NCI-H526 (cell line): ENCODE measurements at places on chromosomes 11 and 22.
A peak's percentile ranks its signal among the peaks of the same experiment; 100 is the strongest.

DNA sequence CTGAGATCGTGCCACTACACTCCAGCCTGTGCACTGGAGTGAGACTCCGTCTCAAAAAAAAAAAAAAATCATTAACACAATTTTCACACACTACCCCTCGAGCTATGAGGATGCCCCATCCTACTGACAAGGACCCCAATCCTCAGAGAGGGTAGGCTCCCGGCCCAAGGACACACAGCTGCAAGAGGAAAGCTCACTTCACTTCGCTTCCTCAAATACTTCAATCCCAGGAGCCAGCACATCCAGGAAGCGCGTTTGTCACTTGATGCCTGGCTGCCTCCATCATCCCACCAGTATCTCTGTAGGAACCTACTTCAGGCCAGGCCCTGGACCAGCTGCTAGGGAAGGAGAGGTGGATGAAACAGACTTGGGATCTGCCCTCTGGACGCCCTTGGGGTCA lies 144.0 kb downstream of the CRYBB2 start:
- DNase-seq: no peak

DNA sequence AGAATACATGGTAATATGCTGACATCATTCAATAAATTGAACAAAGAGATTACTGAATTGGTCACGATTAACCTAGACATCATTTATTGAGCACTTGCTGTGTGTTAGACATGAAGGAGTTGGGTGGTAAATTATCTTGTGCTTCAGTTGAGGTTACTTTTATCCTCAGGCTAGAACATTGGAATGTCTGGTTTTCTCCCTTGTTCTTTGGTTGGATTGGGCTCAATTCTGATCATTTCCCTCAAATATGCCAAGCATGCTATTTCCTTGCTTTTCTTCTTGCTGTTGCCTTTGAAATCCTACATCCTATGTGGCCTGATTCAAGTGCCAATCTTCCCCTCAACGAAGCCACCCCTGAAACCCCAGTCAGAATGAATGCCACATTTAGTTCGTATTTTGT lies 65.8 kb downstream of the DEUP1 start:
- DNase-seq: no peak

- no peak for DNase-seq
These were observed 29.8 kb downstream of the MICAL3 start for GRCh38 chr22:17994424-17995108.

DNA sequence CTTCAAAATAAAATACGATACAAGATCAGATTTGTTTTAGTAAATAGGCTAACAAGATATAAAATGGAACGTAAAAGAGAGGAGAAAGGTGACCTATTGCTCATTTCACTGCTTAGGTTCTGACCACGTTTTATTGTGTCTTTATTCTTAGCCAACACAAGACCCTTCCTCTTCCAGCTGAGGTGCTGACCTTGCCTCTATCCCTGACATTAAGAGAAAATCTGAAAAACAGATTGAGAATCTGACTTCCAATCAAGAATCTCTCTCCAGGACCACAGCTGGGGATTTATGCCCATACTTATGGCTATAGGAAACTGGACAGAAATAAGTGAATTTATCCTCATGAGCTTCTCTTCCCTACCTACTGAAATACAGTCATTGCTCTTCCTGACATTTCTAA lies at the start of gene OR10A5:
Gene OR10A5 (plus strand): TSS at position 301 of the 400 bp plus-strand sequence. CDS start 0 bp downstream, at position 301.
- no peak for DNase-seq

- no peak for DNase-seq
These were observed 43.9 kb downstream of the ELFN2 start for GRCh38 chr22:37383341-37383740.

DNA sequence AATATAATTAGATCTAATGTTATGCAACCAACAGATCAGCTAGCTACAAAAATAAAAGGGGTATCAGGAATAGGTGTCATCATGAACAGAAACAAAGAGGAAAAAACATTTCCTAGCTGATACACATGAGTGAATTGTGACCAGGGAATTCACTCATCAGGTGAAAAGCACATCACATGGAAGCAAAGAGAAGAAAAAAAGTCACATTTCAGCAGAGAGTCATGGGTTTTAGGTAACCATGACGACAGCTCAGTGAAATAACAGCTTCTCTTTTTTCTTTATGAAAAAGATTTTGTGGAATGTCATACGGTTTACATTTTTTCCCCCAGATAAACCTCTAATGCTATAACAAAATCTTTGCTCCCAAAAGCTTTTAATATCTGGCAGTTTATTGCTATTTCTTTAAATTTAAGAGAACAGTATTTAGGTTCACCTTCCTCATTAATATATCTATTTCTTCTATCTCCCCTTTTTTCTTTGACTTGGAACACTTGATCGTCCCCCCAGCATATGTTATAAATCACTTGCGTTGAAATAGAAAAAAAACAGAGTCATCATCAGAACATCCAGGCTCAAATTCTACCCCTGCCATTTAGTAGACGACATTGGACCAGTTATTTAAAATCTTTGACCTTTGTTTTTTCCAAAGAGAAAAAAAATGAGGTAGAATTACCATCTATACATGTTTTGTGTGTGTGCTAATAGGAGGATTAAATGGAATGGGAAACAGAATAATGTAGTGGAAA lies 5.3 kb downstream of the TYR start:
- no peak for DNase-seq

- peak; percentile 79 for DNase-seq
These were observed 1.0 kb downstream of the ST14 start for GRCh38 chr11:130160498-130161155.

GRCh38 chr22:27278946-27279345 lies 522.6 kb downstream of the MN1 start:
- no peak for DNase-seq

- DNase-seq: no peak
These were observed 133.7 kb upstream of the LDLRAD3 start for GRCh38 chr11:35810045-35810645.

GRCh38 chr11:1238767-1239595 lies 16.1 kb downstream of the MUC5B start:
- no peak for DNase-seq

GRCh38 chr22:29887358-29887757 lies 4.4 kb downstream of the MTMR3 start:
- DNase-seq: no peak

DNA sequence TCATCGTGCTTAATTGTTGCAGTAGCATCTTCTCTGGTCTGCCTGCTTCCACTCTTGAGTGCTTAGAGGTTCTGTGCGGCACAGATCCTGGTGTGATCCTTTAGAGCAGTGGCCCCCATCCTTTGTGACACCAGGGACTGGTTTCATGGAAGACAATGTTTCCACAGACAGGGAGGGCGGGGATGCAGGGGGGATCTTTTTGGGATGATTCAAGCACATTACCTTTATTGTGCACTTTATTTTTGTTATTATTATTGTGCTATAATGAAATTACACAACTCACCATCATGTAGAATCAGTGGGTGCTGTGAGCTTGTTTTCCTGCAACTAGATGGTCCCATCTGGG lies 76.8 kb upstream of the SHANK2 start:
- DNase-seq: no peak

DNA sequence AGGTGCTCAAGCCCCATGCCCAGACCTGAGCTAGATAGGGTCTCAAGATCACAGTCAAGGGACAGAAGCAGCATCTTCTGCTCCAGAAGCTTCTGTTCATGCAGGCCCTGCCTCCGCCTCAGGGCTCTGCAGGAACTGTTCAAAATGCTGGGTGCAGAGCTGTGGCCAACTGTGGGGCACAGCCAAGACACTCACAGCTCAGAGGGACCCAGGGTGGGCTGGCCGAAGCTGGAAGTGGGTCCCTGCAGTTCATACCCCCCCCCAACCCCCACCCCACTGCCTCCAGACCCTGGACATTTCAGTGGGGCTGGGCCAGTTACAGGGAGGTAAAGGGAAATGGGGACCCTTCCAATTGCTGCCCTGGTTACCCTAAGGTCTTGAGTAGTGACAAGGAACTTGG lies 129.0 kb downstream of the CRYBB2 start:
- no peak for DNase-seq

- DNase-seq: no peak
These were observed 1394.3 kb downstream of the TBC1D22A start for GRCh38 chr22:48156603-48157355.

DNA sequence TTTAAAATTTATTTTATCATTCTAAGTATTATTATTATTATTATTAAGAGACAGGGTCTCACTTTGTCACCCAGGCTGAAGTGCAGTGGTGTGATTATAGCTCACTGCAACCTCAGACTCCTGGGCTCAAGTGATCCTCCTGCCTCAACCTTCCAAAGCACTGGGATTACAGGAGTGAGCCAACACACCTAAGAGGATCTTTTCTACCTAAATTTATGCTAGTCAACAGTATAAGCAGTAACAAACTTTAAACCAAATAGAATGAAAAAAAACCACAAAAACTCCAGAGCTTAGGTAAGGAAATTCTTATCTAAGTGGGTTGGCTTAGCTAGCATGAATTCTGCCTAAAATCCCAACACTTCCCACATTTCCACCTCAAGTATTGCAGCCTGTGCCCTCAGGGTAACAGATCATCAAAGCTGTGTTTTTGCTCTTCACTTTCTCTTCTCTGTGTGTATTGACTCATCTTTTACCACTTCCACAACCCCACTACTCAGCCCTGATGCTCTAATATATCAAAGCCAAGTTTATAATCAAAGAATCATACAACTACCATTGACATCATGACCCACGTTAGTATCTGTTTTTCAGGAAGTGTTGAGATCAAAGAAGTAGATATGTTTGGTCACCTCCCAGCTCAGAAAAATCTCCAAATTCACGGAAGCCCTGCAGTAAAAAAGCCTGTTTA lies 93.7 kb upstream of the SPON1 start:
- DNase-seq: no peak

GRCh38 chr11:12259956-12260355 lies 117.4 kb upstream of the PARVA start:
- DNase-seq: no peak

DNA sequence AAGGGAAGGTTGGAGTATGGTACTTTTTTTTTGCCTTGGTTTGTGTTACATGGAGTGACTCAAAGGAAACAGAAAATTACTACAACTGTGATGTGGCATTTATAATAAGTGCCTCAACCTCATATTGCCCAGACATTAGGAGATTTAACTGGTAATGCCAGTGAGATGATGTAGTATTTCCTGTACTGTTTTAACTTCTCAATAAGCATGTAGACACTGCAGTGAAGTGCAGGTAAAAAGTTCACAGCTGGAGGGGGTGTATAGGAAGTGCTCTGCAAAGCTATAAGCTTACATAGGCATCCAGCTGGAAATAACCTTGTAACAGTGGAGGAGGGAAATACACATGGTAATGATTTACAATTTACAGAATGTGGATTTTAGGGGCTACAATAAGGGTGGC lies 138.2 kb upstream of the MTMR2 start:
- no peak for DNase-seq

GRCh38 chr22:45023431-45023830 lies 13.6 kb upstream of the PHF21B start:
- no peak for DNase-seq

- DNase-seq: no peak
These were observed 48.4 kb upstream of the TSKU start for GRCh38 chr11:76734456-76735420.

DNA sequence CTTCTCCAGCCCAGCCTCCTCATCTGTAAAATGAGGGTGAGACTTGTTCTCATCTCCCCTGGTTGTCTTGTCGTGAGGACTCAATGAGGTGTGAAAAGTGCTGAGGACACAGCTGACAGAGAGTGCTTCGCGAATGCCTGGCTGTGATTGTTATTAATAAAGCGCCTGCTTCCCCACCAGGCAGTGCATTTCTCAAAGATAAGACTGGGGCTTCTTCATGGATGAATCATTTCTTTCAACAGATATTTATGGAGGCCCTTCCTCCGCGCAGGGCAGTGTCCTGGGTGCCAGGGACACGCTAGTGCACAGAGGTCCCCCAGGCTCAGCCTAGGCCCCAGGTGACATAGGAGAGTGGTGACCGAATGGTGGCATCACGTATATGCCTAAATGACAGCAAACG lies 34.3 kb upstream of the SHISAL1 start:
- DNase-seq: no peak

DNA sequence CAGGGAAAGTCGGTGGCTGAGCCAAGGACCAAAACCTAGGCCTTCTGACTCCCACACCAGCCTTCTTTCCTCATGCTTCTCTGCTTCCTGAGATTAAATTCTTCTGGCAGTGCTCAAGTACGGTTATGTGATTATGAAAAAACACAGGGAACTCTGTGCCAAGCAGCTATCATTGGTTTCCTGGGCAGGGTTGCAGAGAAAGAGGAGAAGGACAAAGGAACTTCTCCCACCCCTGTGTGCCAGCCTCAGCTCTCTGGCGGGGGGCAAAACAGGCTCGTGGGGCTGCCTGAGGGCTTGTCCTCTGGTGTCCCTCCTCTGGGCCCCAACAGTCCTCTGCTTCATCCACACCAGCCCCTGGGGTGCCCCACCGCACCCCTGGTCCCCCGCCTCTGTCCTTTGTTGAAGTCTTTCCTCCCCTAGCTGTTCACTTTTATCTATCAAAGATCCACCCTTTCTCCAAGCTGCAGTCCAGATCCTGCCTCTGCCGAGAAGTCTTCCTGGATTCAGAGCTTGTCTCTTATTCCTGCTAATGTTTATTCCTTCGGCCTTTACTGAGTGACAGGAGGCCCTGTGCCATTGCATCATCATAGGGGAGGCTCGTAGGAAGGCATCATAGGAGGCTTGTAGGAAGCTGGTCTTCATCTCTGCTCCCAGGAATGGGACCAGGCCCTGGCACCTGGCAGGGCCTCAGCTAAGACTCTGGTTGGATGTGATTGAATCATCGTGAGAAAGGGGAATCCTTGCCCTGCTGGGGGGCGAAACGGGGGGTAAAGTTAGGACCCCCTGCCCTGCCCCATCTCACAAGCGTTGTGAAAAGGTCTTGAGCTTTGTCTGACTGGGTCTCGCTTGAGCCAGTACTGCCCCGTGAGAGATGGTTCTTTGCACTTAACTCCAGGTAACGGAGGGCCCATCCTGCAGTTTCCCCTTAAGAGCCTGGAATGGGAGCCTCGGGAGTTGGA lies 11.5 kb upstream of the FTH1 start:
- no peak for DNase-seq

DNA sequence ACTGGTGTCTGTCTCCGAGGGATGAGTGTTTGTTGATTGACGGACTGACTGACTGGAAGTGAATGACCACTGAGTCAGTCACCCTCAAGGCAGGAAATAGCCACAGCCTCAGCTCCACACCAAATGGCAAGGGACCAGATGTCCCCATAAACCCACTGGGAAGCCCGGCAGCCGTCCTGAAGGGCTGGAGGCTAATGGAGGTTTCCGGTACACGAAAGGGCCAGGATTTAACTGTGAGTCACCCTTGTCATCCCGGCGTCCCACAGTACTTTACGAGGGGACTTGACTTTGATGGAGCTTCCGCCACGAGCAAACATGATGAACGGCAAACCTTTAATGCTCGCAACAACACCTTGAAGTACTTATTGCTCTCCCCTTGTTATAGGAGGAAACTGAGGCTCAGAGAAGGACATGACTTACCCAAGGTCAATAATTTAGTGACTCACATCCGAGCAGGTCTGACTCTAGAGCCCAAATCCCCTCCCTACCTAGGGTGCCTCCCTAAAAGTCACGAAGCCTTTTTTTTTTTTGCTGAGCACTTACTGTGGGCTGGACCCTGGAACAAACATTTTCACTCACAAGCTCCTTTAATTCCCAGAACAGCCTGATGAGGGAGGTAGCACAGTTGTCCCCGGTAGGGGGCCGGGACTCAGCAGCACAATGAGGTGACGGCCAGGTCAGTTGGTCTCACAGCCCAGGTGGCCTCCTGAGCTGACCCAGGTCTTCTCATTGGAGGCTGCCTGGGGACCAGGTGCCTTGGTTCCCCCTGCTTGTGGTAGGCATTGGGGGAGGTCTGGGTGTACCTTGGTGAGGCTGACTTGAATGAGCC lies 25.2 kb upstream of the GCAT start:
- DNase-seq: no peak
